Heart left ventricle (tissue), 16 donors: ENCODE measurements at places on chromosomes 4 and X. TPM values are rescaled to one million over a fixed set of nuclear protein-coding genes. Genes with fewer than 3 reads are reported as not detected.

The EPHA5 gene
- not detected for total RNA-seq

The NR0B1 gene
- total RNA-seq: not detected

The OCRL gene
- 8.1 TPM for total RNA-seq

The RS1 gene
- not detected for total RNA-seq

The CSAG1 gene
- total RNA-seq: not detected

The SERTM2 gene
- total RNA-seq: not detected

The SLC25A4 gene
- total RNA-seq: 2,166 TPM

The RAB9B gene
- total RNA-seq: 44.7 TPM

The LNX1 gene
- total RNA-seq: 4.7 TPM

The SRPK3 gene
- 34.2 TPM for total RNA-seq

The USP51 gene
- total RNA-seq: 1.3 TPM

The UGT2B15 gene
- total RNA-seq: not detected

The CXCL11 gene
- total RNA-seq: 0.36 TPM

The MAML3 gene
- total RNA-seq: 3.4 TPM

The RTL3 gene
- not detected for total RNA-seq
